ENCODE measurements at places on chromosomes 7 and 10.

- peak; percentile 25 for DNase-seq
Observed at GRCh38 chr10:117391436-117392205, 16.4 kb upstream of the PDZD8 start.

GRCh38 chr7:1866601-1867000, 196.5 kb downstream of the ELFN1 start:
- DNase-seq, result no peak

DNA sequence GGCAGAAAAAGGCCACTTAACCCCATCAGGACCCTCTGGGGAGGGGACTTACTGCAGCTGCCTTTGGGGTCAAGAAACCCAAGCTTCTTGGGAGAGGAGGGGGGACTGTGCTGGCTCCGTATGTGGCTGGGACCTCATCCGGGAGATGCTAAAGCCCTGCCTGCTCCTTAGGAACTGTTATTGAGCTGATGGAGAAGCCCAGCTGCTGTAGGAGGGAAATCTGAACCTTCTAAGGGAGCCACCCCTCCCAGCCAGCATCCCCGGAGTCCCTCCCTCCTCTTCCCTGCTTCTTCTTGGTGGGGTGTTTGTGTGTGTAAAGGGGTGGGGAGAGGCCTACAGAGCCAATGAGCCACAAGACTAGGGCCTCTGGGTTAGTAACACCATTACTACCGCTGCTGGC, 8.2 kb downstream of the KCNIP2 start:
- DNase-seq, result no peak

- DNase-seq, result no peak
Observed at GRCh38 chr10:10500937-10501336, 516.7 kb upstream of the CELF2 start.

DNA sequence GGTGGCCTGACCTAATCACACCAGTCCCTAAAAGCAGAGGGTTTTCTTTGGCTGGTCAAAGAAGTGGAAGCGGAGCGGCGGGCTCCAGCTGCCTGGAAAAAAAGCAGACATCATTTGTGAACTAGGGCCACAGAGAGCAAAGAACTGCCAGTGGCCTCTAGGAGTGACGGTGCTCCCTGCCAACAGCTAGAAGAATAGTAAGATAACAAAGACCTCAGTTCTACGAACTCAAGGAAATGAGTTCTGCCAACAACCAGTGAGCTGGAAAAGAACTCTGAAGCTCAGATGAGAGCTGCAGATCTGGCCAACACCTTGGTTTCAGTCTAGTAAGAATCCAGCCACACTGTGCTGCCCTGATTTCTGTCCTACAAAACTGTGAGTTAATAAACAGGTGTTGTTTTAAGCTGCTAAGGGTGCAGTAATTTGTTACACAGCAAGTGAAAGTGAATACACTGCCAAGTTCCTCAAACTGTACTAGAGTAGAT, 178.0 kb downstream of the SRPK2 start:
- no peak for DNase-seq
